ENCODE measurements at places on chromosomes 11 and 22.

DNA sequence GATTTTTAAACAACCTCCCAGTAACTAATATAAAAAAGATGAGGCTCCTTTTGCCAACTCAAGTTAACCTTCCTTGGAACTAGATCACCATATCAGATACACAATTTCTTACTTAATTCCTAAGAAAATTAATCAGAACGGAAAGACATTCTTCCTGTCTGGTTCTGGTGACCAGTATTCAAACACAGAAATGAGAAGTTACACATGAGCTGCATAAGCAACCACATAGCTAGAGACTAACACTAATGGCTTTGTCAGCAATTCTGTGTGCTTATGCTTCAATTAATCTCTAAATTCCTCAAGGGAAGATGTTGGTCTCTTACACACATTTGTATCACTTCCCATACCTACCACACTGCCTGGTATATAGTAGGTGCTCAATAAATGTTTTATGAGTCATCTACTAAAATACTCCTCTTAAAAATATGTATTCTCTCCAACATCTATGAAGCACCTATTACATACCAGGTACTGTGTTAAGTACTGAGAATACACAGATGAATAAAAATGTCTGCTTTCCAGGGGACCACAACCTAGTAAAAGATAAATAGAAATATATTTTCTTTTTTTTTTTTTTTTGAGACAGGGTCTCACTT lies 54.5 kb downstream of the GAB2 start:
- no peak for DNase-seq

DNA sequence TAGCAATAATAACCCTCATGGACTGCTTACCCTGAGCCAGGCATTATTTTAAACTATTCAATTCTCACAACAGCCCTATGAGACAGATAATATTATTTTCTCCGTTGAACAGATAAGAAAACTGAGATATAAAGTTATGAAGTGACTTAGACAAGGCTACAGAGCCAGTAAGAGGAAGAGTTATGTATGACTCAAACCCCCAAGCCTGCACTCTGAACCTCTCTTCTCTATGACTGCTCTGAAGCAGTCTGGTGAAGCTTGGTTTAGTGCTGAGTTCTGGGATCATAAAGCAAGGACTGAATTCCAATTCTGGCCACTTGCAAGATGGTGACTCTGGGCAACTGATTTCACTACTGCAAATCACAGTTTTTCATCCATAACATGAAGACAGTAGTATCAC lies 34.5 kb downstream of the TNKS1BP1 start:
- no peak for DNase-seq

DNA sequence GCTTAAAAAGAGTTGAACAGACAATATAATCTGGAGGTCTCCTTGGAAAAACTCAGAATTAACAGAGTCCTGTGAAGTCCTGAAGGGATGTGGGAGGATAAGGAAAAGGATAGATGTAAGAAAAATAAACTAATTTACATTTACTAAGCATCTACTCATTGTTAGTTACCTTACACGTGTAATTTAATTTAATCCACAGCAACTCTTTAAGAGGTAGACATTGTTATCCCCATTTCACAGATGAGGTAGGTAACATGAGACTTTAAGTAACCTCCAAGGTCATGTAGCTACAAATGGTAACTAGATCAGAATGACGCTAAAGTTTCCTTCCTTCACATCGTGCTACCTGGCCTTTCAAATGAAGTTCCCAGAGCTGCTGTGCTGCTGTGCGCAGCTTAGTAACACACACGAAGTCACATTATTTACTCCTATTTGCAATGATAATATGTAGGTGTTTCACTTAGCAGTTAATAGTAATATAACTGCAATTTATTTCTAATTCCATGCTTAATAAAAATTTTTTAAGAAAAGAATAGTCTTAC lies 5.7 kb upstream of the PDE3B start:
- DNase-seq: no peak

- DNase-seq: no peak
Measured at GRCh38 chr11:128694618-128695481, 978 bp downstream of the FLI1 start.

DNA sequence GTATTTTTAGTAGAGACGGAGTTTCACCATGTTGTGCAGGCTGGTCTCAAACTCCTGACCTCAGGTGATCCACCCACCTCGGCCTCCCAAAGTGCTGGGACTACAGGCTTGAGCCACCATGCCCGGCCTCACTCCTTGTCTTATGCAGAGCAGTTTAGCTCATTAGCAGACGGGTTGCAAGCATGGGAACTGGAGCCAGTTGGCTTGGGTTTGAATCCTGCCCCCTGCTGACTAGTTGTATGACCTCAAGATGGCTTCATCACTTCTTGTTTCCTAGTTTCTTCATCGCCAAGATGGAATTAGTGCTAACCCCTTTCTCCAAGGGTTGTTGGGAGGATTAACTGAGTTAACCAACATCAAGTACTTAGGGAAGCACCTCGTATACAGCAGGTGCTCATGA lies 23.4 kb upstream of the RASD2 start:
- no peak for DNase-seq

- DNase-seq: no peak
Measured at GRCh38 chr11:62602141-62603071, 741 bp upstream of the MTA2 start.
